ENCODE measurements at places on chromosomes 6 and 20.

DNA sequence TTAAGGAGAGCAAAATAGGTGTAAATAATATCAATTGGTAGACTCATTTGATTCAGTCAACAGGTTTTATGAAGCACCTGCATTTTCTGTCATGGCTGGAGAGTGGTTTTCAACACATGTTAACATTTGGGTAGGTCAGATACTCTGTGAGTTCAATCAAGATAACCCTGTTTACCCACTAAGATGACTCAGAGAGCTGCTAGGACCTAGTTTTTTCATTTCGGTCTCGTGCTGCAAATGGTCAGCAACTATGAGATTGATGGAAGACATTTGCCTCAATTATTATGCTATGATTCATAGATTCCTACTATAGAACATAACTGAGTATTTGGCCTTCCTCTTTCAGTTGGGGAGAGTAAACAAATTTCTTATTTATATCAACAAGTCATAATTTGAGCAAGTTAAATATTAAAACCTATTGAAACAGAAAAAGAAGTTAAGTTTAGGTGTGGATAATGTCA is 391.4 kb upstream of the CITED2 start:
- DNase-seq: no peak

DNA sequence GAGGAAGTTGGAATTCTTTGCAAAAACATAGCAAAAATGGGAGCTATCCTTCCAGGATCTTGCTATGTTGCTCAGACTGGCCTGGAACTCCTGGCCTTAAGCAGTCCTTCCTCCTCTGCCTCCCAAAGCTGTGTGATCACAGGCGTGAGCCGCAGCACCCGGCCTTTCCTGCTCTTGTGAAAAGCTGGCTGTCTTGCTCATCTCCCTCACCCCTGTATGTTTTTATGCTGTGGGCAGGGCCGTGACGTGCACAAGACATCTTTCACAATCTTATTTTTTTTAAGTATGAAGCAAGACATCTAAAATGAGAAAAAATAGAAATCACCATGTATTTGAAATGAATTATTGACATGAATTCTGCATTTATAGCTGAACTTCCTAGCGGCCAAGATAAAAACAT is 110.4 kb downstream of the SAMD5 start:
- no peak for DNase-seq

GRCh38 chr6:127389706-127390105 is 46.3 kb upstream of the ECHDC1 start:
- DNase-seq: no peak

DNA sequence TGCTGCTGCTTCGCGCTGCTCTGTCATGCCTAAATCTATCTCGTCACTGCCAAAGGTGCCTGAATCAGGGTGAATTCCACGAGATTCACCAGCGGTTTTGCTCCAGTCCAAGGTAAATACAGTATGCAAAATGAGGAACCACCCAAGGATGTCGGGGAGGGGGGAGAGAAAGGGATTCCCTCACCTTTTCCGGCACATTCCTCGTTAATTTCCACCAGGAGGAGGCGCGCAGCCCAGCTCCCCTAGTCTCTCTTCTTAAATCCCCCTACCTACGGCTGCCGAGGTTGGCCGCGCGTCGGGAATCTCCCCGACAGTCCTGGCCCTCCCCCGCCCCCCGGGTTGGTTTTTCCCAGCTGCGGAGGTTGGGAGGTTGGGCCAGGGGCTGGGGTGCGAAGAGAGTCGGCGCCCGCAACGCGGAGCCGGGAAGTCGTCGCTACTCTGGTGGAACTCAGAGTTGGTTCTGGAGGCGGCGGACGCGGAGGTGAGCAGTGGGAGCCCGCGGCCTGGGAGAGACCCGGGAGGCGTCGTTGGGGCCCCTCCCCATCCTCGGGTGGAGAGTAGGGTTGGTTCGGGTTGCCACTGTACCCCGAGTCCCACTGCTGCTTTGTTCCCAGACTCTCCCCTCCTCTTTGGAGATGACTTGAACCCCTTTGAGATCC is at the start of gene TPBG:
TPBG (plus strand) TSS at position 390 of the 659 bp plus-strand sequence. CDS start 1,145 bp downstream, outside the sequence.
- DNase-seq: peak; percentile 75

DNA sequence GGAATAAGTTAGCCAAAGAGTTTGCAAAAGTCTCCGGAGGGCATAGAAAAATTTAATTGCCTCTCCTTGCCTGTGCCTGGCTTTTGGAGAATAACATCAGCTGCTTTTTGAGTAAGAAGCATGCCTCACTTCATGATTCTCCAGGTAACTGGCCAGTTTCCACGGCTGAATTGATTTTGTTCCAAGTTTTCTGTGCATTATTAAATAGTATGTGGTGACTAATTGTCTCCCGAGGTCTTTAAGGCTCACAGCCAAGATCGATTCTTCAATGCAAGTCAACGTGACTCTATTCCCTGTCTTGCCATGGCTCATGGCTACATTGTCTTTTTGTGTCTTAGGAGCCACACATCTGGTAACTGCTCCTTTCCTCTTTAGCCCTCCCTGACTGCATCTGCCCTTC is 54.2 kb downstream of the CNR1 start:
- no peak for DNase-seq
